NCI-H1436 treated with DMSO at 0.1 percent for 48 hours (cell line): ENCODE measurements at places on chromosomes 12 and 14.

DNA sequence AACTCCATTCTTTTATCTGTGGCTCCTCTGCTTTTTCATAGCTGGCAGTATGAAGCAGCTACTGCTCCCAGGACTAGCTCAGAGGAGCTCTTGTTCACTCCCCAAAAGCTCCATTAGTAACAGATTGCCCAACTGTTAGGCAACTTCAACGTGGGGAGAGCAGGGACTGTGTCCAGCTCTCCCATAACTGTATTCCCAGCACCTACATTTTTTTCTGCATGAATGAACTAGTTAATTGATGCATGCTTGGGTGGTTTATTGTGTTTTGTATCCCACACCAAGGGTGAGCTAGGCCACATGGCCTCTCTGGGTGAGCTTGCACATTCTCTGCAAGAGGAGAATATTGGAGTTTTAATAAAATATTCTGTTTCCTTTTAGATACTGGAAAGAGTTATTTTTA lies 15.2 kb downstream of the STON2 start:
- no peak for DNase-seq

DNA sequence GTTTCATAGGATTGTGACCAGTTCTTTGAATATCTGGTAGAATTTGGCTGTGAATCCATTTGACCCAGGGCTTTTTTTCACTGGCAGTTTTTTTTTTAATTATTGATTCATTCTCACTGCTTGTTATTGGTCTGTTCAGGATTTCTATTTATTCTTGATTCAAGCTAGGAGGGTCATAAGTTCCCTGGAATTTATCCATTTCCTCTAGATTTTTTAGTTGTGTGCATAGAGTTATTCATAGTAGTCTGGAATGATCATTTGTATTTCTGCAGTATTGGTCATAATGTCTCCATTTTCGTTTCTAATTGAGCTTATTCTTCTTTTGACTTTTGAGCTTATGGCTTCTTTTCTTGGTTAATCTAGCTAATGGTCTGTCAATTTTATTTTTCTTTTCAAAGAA lies 291.6 kb downstream of the AKAP6 start:
- DNase-seq: no peak

- DNase-seq: no peak
Observed at GRCh38 chr12:131530422-131530821, 180.5 kb upstream of the SFSWAP start.

DNA sequence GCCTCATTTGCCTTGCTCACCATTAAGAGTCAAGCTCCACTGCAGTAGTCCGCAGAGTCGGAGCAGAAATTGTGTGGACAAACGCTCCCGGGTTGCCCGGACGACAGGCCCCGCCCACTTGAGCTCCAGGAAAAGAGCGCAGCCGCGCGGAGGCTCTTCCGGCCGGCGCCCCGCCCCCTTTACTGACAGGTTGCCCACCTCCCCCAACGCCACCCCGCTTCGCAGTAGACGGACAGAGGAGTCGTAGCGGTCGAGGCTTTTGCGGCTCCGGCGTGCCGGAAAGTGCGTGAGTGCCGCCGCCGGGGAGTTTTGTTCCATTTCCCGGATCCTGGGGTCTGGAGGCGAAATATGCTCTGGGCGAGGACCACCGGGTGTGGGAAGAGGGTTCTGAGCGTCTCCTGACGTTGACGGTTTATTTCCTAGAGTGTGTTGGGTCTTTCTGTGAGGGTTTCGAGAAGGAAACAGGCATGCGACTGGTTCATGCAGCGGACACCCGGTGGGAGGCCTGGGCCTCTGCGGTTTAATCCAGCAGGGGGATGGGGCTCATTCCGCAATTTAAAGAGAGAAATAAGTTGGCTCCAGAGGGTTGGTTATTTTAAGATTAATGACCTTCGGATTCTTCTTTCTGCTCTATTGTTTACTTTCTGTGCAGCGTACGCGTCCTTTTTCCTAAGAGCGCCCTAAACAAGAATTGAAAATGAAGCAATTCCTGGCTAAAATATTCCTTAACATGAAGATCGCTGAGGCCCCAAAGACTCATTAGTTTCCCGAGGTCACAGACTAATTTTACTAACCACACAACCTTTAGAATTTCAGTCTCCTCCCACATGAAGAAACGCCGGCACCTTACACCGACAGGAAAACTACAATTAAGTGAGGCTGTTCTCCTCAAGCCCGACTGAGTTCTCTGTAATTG lies at the start of the genes DNAI7 and ETFRF1:
Gene DNAI7 (minus strand): TSS at position 105 of the 916 bp plus-strand sequence. CDS start 82 bp downstream, at position 23.
Gene ETFRF1 (plus strand): TSS at position 182 of the 916 bp plus-strand sequence. CDS start 8,720 bp downstream, outside the sequence.
- DNase-seq: peak; percentile 79

DNA sequence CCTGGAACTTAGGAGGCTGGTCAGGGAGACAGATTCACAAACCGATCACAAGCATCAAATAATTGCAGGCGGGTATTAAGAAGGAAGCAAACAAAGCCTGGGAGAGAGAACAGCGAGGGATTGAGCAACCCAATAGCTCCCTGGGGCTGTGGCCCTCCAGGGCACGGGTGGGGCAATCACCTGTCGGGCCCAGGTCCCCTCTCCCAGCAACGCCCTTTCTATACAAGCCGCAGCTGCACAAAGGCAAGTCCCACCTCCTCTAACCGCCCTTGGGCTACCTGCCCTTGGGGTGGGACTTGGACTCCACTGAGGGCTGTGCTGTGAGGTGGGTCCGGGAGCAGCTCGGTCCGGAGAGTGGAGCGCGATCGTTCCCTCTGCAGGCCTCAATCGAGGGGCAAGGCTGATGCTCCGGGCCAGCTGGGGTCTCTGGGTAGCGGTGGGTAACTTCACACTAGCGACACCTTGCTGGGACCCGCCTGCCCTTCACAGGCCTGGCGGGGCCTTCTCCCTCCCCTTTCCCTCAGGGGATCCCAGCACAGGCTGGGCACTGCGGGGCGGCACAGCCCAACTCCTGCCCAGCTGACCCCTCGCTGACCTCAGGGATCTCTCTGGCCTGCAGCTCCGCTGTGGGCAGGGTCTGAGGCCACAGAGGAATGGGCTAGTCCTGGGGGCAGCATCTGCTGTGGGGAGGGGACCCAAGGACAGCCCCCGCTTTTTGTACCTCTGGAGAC lies 8.0 kb downstream of the PHB2 start:
- peak; percentile 64 for DNase-seq

GRCh38 chr12:8603856-8604255 lies 8.8 kb downstream of the AICDA start:
- DNase-seq: no peak

DNA sequence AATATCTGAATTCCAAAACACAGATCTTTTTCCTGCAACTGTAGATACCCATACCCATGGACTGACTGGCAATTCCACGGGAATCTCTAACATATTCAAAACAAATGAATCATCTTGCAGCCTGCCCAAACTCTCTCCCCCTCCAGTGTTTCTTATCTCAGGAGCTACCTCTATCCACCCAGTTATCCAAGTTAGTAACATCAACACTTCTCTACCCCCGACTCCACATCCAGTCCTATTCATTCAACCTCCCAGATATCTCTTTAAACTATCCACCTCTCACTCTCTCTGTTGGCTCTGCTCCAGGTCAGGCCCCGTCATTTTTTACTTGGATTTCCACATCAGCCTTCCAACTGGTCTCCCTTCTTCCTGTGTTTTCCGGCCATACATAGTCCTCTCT lies 6.7 kb upstream of the KCNH5 start:
- DNase-seq: no peak

DNA sequence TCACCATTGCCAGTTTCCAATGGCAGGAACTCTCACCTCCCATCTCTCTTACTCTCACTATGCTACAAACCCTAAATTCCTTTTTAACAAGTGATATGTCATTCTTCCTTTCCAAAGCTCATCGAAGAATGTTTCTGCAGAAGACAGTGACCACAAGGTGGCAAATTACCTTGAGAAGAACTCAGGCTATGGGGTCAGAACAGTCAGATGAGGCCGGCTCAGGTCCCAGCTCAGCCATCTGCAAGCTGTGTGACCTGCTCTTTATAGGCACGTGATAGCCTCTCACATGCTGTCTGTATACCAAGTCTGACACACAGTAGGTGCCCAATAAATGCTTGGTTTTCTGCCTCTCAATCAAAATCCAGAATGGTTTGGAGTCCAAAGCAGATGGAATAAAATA lies 80.7 kb downstream of the FOXN3 start:
- no peak for DNase-seq

DNA sequence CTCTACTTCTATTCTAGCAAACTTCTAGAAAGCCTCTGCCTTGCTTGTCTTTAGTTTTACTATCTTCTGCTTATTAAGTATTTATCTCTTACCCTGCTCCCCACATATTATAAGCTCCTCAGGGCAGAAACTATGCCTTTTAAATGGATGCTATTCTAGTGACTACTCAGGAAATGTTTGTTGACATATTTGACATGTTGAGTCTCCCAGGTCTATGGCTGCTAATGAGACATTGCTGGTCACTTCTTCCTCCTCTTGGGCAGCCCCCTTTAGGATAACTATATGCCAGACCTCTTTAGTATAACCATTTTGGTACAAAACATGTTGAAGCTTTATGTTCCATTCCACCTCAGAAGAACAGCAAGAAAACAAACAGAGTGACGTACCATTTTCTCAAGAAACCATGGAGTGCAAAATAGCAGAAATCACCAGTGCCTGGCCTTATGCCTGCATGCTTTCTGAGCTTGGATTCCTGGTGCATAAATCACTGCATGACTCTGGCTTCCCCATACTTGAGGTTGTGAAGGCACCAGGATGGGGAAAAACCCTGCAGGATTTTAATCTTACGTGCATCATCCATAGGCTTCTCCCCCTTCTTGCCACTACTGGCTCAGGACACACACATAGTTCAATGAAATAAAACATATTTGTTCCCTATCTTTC lies 202.6 kb downstream of the TMX1 start:
- no peak for DNase-seq

GRCh38 chr14:35332517-35333263 lies 40.5 kb downstream of the PSMA6 start:
- no peak for DNase-seq

- DNase-seq: no peak
Observed at GRCh38 chr12:121318121-121318520, 21.6 kb upstream of the CAMKK2 start.

GRCh38 chr14:31489691-31490090 lies 1.9 kb upstream of the GPR33 start:
- no peak for DNase-seq

GRCh38 chr14:78228702-78229327 lies 58.6 kb downstream of the NRXN3 start:
- DNase-seq: no peak

DNA sequence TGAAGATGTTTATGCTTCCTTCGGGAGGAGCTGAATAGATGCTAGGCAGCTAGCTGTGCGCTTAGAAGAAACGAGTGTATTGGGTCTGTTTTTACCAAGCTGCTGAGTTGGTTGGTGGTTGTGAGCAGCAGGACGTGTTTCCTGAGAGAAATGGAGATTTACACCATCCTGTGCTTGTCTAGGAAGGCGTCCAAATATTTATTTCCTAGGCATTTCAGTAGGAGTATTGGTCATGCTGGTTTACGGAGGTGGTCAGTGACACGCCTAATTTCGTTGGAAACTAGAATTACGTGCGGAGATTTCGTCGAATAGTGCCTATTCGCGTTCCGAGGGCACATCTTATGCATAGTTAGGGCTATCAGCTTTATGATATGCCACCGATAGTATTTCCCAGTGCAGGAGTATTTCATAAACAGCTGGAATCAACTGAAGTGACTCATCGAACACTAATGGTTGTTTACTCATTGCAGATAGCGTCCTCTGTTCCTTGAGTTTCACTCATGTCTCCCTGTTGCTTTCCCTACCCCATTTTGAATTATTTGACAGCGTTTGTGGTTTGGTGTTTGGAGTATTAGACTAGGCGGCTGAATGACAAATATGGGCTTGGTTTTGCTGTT lies 780 bp downstream of the TBC1D15 start:
- DNase-seq: no peak

- DNase-seq: no peak
Observed at GRCh38 chr14:54444681-54445080, 3.5 kb upstream of the CNIH1 start.

DNA sequence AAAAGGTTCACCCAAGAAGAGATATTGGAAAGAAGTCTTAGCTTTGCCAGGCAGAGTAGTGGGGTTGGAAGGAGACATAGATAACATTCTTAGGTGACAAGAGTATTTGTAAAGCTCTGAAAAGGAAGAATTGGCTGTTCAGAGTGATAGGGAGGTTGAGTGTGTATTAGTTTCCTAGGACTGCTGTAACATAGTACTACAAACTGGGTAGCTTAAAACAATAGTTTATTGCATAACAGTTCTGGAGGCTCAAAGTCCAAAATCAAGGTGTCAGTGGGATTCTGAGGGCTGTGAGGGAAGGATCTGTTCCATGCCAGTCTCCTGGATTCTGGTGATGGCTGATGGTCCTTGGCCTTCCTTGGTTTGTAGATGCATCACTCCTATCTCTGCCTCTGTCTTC lies 156.8 kb downstream of the SLC5A8 start:
- DNase-seq: no peak

DNA sequence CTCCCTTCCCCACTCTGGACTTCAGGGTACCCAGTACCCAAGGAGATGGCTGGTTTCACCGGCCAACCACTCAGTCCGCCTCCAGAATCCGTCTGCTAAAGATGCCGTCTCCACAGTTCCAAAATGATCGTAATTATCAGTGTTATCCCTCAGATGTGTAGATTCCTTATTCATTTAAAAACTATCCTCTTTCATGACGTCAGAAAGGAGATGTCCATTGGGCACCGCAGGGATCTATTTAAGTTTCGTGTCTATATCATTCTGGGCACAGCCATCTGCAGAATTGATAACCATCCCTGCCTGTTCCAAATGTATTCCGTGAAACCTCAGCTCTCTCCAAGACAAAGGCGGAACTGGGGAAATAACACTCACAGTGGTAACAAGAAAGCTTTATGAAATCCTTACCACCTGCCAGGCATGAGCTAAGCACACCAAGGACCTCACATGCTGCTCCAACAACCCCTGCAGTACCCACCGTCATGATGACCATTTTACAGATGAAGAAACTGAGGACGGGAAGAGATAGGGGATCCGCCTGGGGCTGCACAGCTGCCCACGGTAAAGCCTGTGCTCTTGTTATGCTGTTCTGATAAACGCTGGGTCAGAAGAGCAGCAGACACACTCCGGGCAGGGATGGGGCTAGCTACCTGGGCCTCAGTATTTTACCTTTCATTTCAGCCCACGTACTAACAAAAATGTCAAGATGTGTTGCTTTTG lies 90.0 kb downstream of the BCL11B start:
- DNase-seq: no peak

GRCh38 chr14:48401321-48401720 lies 725.9 kb upstream of the MDGA2 start:
- DNase-seq: no peak

DNA sequence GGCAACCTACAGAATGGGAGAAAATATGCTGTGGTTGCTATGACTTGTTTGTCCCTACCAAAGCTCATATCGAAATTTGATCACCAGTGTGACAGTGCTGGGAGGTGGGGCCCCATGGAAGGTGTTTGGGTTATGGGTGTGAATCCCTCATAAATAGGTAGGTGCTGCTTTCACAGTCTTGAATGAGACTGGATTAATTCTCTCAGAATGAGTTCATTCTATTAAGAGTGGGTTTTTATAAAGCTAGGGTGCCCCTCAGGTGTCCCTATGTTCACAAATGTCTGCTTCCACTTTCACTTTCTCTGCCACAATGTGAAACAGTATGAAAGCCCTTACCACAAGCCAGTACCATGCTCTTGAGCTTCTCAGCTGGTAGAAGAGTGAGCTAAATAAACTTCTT lies 133.5 kb downstream of the CPNE8 start:
- no peak for DNase-seq
